Tongue (tissue), 3 donors: ENCODE measurements at places on chromosomes 13 and 19. TPM values are rescaled to one million over a fixed set of nuclear protein-coding genes. Genes with fewer than 3 reads are reported as not detected.

The FBXW9 gene
- 8.0 TPM for total RNA-seq

The CEACAM16 gene
- total RNA-seq, result not detected

The TFDP1 gene
- 60.5 TPM for total RNA-seq

The POSTN gene
- 795 TPM for total RNA-seq

The MCEMP1 gene
- not detected for total RNA-seq

- DNase-seq, result no peak
Observed at GRCh38 chr19:35130761-35131720, 3.8 kb downstream of the LGI4 start.

DNA sequence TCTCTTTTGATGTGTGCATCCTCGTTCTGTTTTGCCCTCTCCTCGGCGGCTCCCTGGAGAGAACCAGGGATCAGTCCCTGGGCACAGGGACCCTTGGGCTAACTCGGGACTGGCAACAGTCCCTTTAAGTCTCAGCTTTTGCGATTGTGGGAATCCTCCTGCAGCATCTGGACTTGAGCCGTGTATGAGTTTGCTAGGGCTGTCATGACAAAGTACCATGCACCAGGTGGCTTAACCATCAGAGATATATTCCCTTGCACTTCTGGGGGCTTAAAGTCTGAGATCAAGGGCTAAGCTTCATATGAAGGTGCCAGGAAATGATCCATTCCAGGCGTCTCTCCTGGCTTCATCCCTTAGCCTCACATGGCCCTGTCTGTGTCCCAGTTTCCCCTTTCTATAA, 34.5 kb downstream of the ARHGEF18 start:
- DNase-seq, result no peak

DNA sequence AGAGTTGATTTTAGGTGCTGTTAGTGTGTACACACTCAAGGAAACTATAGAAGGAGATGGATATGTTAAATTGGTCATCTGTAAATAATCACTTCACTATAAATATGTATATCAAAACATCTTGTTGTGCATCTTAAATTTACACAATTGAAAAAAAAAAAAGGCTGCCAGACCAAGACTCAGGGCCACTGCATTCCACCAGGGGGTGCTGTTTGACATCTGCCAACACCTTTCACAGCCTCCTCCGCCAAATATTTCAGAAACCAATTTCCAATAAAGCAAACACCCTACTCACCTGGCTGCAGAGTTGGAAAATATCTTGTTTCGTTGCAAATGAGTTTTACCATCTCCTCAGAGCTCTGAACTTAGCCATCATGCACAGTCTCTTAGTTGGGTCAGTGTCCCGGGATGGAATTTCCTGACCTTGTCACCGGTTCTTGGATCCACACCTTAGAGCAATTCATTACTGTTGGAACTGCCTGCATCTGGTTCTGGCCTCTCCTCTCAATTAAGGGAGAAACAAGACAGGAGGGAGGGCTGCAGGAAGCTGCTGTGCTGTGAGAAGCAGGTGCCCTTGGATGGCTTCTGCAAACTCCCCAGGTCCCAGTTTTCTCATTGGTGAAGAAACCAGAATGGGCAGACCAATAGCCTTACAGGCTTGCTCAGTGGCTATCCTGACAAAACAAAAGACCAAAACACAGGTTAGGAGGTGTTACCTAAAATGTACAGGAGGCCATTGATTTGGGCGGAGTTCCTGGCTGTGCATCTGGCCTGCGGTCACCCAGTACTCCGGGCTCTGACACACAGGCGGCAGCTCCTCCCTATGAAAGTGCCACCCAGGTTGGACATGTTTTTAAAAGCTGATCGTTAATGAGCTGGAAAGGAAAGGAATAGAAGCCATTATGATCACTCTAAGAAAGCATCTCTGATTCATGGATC, 746.6 kb downstream of the UQCRFS1 start:
- peak; percentile 78 for DNase-seq

DNA sequence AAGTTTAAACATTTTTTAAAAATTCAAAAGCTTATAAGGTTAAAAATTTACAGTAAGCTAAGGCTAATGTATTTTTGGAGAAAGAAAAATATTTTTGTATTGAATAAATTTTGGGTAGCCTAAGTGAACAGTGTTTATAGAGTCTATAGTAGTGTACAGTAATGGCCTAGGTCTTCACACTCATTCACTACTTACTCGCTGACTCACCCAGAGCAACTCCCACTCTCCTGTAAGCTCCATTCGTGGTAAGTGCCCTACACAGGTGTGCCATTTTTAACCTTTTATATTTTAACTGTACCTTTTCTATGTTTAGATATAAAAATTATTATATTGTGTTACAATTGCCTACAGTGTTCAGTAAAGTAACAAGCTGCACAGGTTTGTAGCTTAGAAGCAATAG, 96.6 kb upstream of the FREM2 start:
- DNase-seq, result no peak

DNA sequence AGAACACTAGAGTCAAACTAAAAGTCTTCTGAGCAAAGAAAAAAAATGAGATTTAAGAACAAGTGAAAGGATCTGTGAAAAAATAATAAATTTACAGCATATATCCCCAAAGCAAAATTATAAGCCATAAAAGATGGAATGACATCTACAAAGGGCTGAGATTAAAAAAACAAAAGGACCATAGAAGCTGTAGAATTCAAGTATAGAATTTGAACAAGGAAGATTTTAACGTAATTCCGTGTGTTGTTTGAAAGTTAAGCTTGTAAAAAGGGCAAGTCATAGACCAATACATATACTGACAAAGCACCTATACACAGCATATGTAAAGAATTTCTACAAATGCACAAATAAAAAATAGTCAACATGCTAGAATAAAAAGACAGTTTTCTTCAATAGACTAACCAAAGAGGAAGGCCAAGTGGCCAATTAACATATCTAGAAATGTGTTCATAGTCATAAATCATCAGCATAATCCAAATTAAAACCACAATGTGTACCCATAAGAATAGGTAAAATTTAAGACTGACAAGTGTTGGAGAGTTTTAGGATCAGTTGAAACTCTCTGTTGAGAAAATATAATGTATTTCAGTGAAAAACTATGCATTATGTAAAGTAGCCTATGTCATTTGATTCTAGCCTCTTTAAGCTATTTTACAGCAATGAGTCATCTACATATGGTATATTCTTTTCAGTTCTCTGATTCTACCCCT, 674.9 kb downstream of the OLFM4 start:
- no peak for DNase-seq

GRCh38 chr13:90594681-90595080, 752.8 kb upstream of the MIR17HG start:
- no peak for DNase-seq

- DNase-seq, result no peak
Observed at GRCh38 chr19:21094347-21095025, 12.5 kb downstream of the ZNF714 start.

GRCh38 chr13:91946498-91947070, 548.2 kb downstream of the GPC5 start:
- peak; percentile 58 for DNase-seq

DNA sequence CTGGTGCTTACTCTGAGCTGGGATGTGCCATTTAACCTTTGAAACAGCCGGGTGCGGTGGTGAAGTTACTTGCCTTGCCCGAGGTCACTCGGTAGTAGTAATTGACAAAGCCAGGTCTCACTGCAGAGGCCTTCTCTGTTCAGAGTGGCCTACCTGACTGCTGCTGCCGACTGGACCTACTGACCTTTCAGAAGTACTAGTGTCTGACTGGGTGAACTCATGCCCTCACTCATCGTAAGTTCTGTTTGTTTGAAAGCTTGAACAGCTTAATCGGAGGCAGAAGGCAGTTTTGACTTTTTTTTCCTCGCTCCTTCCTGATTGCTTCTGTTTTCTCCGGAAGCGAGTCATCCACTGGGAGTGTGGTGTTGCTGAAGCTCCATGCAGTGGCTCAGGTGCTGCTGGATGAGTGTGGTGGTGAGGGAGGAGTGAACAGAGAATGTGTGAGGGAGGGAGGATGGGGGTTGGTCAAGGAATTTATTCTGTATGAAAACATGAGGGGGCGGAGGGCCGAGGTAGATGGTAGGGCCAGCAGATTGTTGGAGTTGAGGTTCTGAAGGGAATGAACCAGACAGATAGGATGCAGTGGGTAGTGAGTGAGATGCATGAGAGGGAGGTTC, 2.7 kb downstream of the SPINT2 start:
- no peak for DNase-seq
